ENCODE measurements at places on chromosomes 16 and 17. TPM values are rescaled to one million over a fixed set of nuclear protein-coding genes. Genes with fewer than 3 reads are reported as not detected.

The TMIGD1 gene
- total RNA-seq = not detected

The ABCA3 gene
- total RNA-seq = under 0.01 TPM

The RNF43 gene
- total RNA-seq = 113 TPM

The WDR90 gene
- 168 TPM for total RNA-seq

The KRTAP2-3 gene
- total RNA-seq = not detected

The ENO3 gene
- total RNA-seq = 2.8 TPM

The CCL3 gene
- not detected for total RNA-seq

The NDUFAB1 gene
- total RNA-seq = 304 TPM

The DLX4 gene
- 0.51 TPM for total RNA-seq

Measured in HT-29 (cell line).